AG09309 (cell line): ENCODE measurements at places on chromosomes 4 and X.
A peak's percentile ranks its signal among the peaks of the same experiment; 100 is the strongest.

DNA sequence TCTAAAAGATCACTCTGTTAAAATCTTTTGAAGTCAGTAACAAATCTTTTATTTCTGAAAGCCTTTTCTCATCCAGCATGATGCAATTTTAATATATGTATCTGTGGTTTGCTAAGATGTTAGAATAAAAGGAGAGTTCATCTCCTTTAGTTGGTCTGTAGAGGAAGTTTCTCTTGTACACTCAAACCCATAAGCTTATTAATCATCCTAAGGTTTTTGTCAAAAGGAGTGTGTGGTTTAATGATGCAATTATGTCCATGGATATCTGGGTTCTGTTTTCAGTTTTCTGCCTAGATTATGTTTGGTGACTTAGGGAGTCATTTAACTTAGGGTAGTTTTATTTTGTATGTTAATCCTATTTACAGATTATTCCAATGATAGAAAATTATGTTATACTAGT, 52.1 kb upstream of the NDST4 start:
- no peak for DNase-seq

DNA sequence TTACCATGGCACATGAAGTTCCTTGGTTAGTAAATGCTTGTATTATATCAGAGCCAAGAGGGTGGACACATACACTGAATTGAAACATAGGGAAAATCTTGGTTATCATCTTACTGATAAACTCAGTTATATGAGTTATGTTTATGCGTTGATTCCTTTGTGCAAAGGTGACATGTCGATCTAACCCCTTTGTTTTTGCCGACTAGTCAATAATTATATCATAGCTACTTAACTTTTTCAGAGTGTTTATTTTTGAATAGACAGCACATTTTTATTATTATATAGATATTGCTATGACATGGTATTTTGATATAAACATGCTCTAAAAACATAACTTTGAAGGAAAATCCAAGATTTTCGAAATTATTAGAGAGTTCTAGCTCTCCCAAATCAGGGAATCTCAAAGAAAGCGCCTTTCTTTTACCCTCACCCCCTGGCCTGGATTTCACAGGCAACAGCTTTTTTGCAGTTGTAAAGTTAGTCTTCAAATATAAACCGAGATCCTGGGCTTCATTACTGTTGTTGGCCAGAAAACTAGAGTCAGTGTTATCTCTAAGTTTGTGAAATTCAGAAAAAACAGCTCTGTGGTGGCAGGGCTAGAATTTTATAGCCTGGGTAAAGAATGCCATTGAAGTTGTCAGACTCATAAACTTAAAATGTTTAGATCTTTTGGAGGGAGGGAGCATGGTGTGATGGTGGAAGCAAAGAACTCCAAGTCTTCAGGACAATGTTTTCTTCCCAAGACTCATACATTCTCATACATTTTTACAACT, 45.8 kb upstream of the PITX2 start:
- no peak for DNase-seq

- no peak for DNase-seq
Observed at GRCh38 chrX:105209406-105209805, 11.1 kb downstream of the TEX13A start.

GRCh38 chr4:7734651-7735260, 204.9 kb downstream of the AFAP1 start:
- no peak for DNase-seq

- no peak for DNase-seq
Observed at GRCh38 chr4:7710576-7711306, 228.9 kb downstream of the AFAP1 start.

DNA sequence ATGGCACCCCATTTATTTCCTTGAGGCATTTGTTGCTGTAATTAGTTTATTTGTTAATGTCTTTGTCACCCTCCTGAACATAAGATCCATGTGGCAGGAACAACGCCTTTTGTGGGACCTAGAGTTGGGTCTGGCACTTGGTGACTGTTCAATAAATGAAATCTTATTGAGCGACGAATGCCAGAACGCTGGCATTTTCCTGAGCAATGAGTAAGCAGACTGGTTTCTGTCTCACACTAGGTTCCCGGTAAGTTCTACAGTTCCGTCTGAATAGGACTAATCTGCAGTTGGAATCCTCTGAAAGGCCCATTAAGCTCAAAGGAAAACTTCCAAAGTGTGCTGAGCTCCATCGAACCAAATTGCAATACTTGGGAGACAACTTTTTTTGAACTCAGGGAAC, 49.2 kb downstream of the GATB start:
- DNase-seq: no peak

GRCh38 chrX:137926090-137926489, 360.2 kb downstream of the ZIC3 start:
- DNase-seq: no peak

GRCh38 chrX:11531226-11531625, 134.5 kb downstream of the ARHGAP6 start:
- no peak for DNase-seq

GRCh38 chr4:186260504-186261448, 5.2 kb upstream of the F11 start:
- DNase-seq: no peak

GRCh38 chr4:61934198-61934597, 734.1 kb downstream of the ADGRL3 start:
- no peak for DNase-seq

DNA sequence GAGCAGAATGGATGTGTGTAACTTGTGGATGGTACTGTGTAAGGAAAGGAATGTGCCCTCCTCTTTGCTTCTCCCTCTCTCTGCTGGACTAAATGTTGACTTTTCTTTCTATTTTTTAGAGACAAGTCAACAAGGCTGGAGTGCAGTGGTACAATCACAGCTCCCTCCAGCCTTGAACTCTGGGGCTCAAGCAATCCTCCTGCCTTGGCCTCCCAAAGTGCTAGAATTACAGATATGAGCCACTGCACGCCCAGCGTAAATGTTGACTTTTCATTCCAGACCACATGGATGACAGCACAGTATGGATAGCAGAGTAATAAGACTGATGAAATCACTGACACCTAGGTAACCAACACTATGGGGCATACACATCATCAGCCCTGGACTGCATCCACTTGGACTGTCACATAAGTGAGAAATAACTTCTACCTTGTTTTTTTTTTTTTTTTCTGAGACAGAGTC, 5.1 kb upstream of the RPS3A start:
- no peak for DNase-seq

DNA sequence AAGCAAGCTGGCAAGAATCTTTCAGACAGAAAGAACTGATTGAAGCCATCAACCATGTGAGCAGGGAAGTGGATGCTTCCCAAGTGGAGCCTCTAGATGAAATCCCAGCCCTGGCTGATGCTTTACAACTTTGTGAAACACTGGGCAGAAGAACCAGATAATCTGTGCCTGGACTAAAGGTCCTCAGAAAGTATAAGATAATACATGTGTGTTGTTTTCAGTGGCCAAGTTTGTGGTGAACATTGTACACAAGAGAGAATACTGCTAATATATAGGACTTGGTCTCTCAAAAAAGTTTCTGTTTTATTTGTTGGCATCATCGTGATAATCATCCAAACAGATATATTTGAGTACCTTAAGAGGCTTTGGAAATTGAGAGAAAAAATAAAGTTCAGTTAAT, 1367.8 kb upstream of the IGFBP7 start:
- no peak for DNase-seq

GRCh38 chrX:131821945-131822622, 201.0 kb upstream of the STK26 start:
- DNase-seq: peak; percentile 69

DNA sequence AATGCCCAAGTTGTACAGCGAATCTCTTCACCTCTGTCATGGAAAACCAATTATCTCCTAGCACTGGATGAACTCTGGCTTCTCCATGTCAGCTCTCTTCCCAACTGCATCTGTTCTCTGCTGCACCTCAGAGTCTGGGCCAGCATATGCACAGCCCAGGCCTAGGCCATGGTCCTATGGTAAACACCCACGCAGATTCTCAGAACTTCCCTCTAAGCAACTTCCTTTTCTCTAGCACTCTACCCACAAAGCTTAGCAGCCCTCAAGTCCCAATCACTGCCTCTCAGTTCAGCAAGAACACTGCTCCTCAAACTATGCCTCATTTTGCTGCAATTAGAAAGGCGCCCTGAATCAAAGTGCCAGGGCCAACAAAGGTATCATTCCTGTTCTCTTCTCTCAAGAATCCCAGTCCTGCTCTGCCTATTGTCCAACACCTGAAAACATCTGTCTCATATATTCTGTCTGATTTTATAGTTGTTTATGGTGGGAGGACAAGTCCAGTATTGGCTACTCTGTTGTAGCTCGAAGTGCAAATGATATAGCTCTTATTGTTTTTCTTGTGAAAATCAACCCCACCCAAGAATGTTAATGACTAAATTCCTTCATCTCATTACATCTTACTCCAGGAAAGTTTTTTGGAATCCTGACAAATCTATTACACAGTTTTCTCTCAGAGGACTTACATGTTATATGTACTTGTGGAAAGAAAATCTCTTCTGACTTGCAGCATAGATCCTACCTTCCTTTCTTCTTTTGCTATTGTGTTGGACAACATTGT, 85.4 kb downstream of the DCHS2 start:
- no peak for DNase-seq

- no peak for DNase-seq
Observed at GRCh38 chr4:8435656-8436121, 4.8 kb downstream of the ACOX3 start.

- no peak for DNase-seq
Observed at GRCh38 chr4:48064349-48064748, 47.8 kb downstream of the NIPAL1 start.

DNA sequence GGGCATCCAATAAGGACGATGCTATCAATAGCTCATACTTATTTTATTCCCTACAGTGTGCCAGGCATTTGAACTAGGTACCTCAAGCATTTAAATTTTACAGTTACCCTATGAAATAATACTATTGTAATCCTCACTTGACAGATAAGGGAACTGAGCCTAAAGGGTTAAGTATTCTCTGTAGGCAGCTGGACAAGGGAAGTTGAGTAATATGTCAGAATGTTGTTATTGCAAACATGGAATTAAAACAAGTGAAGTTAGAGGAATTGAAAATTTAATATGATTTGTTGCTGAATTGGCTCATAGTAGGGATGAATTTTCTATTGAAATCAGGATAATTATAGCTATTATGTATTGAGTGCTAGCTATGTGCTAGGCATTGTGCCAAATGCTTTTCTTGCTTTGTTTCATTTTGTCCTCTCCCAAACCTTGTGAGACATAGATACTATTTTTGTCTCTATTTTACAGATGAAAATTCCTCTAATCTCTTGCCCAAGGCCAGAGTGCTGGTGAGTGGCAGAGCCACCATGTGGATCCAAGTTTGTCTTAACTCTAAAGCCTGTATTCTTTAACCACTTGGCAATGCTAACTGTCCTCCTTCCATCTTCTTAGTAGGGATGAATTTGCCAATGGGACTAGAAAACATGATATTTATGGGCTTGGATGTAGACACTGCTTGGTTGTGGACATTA, 58.1 kb downstream of the TMEM164 start:
- no peak for DNase-seq

DNA sequence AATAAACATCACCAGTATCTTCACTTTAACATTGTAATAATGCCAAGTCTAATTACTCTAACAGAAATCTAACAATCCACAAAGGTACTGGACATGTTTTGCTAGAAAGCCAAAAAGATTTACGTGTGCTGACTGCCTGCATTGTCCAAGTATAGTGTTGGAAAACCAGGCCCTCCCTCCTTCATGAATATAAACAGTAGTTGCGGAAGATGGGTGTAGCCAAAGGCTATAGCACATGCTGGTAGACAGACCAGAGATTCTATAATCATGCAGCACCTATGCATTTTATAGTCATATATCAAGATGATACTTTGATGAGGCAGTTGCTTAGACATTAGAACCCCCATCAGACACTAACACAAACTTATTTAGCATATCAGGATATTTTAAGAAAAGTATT, 22.6 kb downstream of the ZNF280C start:
- no peak for DNase-seq

GRCh38 chrX:68193786-68194185, 239.5 kb downstream of the OPHN1 start:
- DNase-seq: no peak

DNA sequence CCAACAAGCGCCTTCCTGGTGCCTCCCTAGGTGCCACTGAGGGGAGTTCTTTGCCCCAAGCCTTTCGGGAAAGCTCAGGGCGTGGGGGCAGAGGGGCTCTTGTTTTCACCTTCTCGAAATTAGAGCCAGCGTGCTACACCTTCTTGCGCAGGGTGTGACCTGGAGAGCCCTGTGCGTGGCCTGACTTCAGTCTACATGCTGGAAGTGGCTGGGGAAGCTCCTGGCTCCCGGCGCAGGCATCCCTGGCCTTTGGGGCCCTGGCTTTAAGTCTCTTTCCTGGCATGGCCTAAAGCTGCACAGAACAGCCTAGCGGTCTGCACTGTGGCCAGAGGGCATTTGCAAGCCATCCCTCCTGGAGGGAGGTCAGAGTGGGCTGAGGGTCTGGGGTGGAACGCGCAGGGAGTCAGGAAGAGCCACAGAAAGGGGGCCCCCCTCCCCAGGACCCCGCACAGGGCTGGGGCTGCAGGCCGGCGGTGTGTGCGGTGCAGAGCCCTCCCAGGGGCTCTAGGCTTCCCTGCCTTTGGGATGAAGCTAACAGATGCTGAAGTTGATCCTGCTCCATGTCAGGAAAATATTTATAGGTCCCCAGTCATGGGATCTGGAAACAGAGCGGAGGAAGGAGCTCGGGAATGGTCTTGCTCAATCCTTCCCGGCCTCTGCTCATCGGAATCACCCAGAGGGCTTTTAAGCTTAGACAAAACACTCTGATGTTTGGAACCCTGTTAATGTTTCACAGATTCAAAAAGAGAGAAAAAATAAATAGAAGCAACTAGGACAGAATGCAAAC, 781 bp upstream of the SPON2 start:
- peak; percentile 35 for DNase-seq

- no peak for DNase-seq
Observed at GRCh38 chrX:46573892-46574773, 568 bp downstream of the CHST7 start.

DNA sequence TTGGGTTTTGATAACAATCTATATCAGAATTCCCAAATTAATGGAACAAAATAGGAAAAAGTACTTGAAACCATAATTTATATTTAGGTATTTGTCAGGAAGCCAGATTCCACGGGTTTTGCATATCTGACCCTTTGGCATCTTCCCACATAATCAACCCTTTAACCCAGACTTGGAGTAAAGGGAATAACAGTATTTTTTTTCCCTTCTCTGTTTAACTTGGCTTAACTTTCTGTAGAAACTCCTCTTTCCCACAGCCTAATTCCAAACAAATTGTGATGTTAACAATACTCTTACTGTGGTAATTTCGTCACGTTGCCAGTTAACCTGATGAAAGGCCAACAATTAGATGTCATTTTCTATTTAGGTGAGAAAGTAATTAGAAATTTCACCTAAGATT, 49.4 kb upstream of the GUCY1A1 start:
- no peak for DNase-seq

- DNase-seq: no peak
Observed at GRCh38 chr4:108191269-108191914, 22.7 kb upstream of the LEF1 start.

GRCh38 chrX:130186651-130187050, 14.9 kb downstream of the RAB33A start:
- DNase-seq: no peak

- DNase-seq: no peak
Observed at GRCh38 chr4:3703677-3704521, 62.3 kb upstream of the ADRA2C start.

- no peak for DNase-seq
Observed at GRCh38 chr4:56389558-56389957, 2.3 kb upstream of the AASDH start.
